NCI-H2171 (cell line): ENCODE measurements at places on chromosomes 5 and 9.

DNA sequence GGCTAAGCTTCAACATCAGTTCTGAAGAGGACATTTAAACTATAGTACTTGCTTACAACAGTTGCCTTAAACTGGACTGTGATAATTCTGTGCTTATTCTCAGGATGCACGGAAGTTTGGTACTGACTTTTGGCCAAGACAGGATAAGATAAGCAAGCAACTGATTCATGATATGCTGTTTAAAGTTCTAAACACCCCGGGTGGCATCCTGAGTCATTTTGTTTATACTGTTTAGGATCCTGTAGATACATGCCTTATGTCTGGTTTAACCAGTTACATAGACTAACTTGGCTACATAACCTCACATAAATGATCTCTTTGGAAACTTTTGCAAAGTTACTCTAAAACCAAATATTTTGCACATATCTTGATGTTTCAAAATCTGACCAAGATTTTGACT, 95.9 kb downstream of the CDH9 start:
- no peak for DNase-seq

DNA sequence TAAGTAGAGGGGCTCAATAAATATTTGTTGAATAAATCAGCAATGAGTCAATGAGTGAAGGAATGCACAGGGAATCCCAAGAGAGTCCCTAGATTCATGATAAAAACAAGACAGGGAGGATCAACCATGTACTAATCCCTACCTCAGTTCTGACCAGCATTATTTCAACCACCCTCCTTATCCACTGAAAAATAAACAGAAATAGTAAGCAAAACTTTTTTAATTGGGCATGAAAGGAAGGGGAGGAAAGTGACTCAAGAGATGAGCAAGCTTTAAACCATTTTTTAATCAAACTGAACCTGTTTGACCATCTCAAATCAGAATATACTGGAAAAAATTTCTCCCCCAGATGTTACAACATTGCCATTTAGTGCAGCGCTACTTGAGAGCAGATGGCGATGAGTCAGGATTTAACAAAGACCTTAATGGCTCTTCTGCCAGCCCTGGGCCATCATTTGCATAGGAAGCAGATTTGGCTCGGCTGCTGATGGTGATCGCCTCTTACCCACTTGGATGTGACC, 194.8 kb upstream of the SLC30A5 start:
- peak; percentile 66 for DNase-seq

DNA sequence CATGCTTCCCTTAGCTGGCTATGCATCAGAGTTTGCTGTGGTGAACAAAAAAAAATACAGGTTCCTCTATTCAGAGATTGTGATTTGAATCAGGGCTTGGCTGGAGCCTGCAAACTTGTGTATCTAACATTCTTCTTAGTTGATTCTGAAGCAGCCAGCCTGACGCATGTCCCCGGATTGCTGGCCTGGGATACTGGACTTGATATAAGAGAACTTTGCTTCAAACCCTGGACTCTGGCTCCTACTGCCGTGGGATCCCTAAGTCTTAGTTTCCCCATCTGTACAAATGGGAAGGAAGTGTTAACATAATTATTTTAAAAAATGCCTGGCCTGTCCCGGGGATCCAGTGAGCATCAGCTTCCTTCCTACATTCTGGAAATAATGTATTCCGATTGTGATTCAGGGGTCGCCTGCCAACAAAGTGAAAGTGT, 292.8 kb downstream of the ARHGEF28 start:
- DNase-seq = no peak

GRCh38 chr5:178234750-178235587, 2.4 kb upstream of the PHYKPL start:
- DNase-seq = no peak

- no peak for DNase-seq
Measured at GRCh38 chr9:83599071-83599470, 23.9 kb upstream of the IDNK start.

- DNase-seq = no peak
Measured at GRCh38 chr9:126342621-126343031, 16.0 kb downstream of the MVB12B start.
